Mononuclear cell (primary cell): ENCODE measurements at places on chromosomes 16 and 17. TPM values are rescaled to one million over a fixed set of nuclear protein-coding genes. Genes with fewer than 3 reads are reported as not detected.

Gene GNGT2
- 3.3 TPM for total RNA-seq

Gene NUPR1
- total RNA-seq = under 0.01 TPM

Gene DLG4
- total RNA-seq = 9.0 TPM

Gene CA5A
- total RNA-seq = under 0.01 TPM

Gene MT1H
- not detected for total RNA-seq

Gene CYTH1
- 273 TPM for total RNA-seq

Gene BICDL2
- total RNA-seq = 0.10 TPM

Gene KCNH4
- total RNA-seq = under 0.01 TPM

Gene IL32
- total RNA-seq = 115 TPM

Gene ZNF213
- total RNA-seq = 1.6 TPM

Gene LPCAT2
- 13.0 TPM for total RNA-seq

Gene KRT33A
- not detected for total RNA-seq

Gene PLCD3
- 1.9 TPM for total RNA-seq

Gene RHBDL1
- total RNA-seq = 0.84 TPM

Gene MYH3
- total RNA-seq = 2.3 TPM

Gene CRHR1
- total RNA-seq = not detected

Gene TEX14
- total RNA-seq = 0.31 TPM

Gene B3GNT9
- 2.0 TPM for total RNA-seq

Gene AIPL1
- under 0.01 TPM for total RNA-seq

Gene CHD9NB
- not detected for total RNA-seq

Gene ORMDL3
- total RNA-seq = 57.3 TPM

Gene RANBP10
- 8.5 TPM for total RNA-seq

Gene MT4
- total RNA-seq = not detected

Gene JUP
- total RNA-seq = 40.5 TPM

Gene MAF
- 9.1 TPM for total RNA-seq

Gene LRRC75A
- 2.2 TPM for total RNA-seq

Gene IL4R
- 103 TPM for total RNA-seq

Gene CSF3
- not detected for total RNA-seq

Gene KRTAP2-2
- total RNA-seq = not detected

Gene METTL9
- 312 TPM for total RNA-seq

Gene ANKFY1
- total RNA-seq = 19.6 TPM

Gene HOXB4
- total RNA-seq = 0.31 TPM
